ENCODE measurements at places on chromosomes 3 and 15. TPM values are rescaled to one million over a fixed set of nuclear protein-coding genes. Genes with fewer than 3 reads are reported as not detected.

Gene GRM2
- total RNA-seq = 0.08 TPM

Gene SEC62
- 21.4 TPM for total RNA-seq

Gene CYFIP1
- 96.5 TPM for total RNA-seq

Gene ZDHHC19
- total RNA-seq = not detected

Gene HYAL2
- total RNA-seq = 92.5 TPM

Gene BOC
- total RNA-seq = 5.2 TPM

Gene HIGD2B
- not detected for total RNA-seq

Gene LRRC2
- total RNA-seq = 0.08 TPM

Gene PEX11A
- total RNA-seq = 4.8 TPM

Gene CKMT1A
- total RNA-seq = 89.3 TPM

Gene RBP2
- not detected for total RNA-seq

Gene C3orf38
- 11.2 TPM for total RNA-seq

Gene P2RY14
- not detected for total RNA-seq

Gene CCDC54
- total RNA-seq = not detected

Gene TRIM71
- not detected for total RNA-seq

All from hair follicular keratinocyte (primary cell).